Endodermal cell (in vitro differentiated cells): ENCODE measurements at places on chromosomes 7 and 10.

DNA sequence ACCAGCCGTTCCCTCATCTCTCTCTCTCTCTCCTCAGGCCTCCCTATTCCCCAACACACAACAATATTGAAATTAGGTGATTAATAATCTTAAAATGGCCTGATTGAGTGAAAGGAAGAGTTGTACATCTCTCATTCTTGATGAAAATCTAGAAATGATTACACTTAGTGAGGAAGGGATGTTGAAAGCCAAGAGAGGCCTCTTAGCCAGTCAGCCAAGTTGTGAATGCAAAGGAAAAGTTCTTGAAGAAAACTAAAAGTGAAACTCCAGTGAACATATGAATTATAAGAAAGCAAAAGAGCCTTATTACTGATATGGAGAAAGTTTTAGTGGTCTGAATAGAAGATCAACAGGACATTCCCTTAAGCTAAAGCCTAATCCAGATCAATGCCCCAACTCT lies 695.1 kb downstream of the GRID1 start:
- no peak for DNase-seq

- no peak for DNase-seq
Observed at GRCh38 chr7:33697616-33698015, 207.7 kb upstream of the BMPER start.

DNA sequence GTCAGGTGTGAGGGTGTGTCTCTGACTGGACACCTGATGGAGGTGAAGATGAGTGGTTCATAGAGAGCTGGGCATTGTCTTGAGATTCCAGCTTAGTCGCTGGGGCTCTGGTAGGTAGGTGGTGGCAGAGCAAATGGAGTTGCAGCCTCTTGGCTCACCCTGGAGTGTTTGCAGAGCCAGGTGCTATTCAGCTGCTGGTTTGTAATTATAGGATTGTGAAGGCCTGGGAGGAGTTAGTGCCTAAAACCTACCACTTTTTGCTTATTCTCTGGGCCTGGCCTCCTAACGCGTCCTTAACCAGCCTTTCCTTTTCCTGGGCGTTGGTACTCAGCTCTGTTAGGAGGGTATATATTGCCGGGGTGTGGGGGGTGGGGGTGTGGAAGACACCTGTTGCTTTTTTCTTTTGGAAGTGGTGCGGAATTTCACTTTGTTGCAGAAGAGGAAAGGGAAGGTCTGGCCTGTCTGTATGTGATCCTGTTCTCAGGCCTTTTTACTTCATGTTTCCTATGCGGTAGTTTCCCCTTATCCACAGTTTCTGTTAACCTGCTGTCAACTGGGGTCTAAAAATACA lies 3.2 kb downstream of the PPRC1 start:
- DNase-seq: no peak

- DNase-seq: peak; percentile 58
Observed at GRCh38 chr7:45347804-45348203, 190.2 kb downstream of the RAMP3 start.

- peak; percentile 26 for DNase-seq
Observed at GRCh38 chr7:139772115-139772514, 5.7 kb downstream of the HIPK2 start.

DNA sequence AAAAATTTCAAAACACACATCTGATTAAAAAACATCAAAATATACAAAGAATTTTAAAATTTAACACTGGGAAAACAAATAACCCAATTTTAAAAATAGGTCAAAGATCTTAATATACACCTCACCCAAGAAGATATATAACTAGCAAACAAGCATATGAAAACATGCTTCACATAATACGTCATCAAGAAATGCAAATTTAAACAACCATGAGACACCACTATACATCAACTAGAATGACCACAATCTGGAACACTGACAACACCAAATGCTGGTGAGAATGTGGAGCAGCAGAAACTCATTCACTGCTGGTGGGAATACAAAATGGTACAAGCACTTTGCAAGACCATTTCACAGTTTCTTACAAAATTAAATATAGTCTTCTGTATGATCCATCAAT lies 498.4 kb downstream of the IPMK start:
- DNase-seq: no peak

DNA sequence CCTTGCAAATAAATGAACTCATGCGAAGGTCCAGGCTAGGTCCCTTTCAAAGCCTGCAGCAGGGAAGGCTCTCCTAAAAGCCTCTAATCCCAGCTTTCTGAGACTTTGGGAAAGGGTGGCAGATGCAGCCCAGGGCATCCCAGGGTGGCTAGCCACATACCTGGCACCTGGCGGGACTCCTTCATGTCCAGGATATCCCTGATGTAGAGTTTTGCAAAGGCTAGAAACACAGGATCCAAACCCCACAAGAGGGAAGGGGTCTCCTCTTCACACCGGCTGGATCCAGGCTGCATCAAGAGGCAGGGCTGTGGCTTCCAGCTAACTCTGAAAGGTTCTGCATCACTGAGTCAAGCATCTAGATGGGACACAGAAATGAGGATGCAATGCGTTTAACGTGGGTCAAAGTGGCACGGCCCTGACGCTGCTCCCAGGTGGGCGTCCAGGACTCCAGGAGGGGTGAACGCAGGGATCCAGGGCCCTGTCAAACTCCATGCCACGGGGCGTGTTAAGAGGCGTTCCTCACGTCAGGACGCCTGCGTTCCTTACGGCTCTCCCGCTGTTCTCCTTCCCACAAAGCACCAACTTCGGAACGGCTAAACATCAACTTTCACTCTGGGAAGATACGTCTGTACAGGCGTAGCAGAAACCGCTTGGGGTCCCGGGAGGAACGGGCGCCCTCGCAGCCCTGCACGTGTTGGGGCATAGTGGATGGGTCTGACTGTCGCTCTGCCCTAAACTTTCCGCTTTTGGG lies 507 bp downstream of the STN1 start:
- no peak for DNase-seq

- no peak for DNase-seq
Observed at GRCh38 chr10:114131094-114131493, 42.9 kb downstream of the CCDC186 start.

- no peak for DNase-seq
Observed at GRCh38 chr10:133527771-133528271, 658 bp downstream of the CYP2E1 start.

DNA sequence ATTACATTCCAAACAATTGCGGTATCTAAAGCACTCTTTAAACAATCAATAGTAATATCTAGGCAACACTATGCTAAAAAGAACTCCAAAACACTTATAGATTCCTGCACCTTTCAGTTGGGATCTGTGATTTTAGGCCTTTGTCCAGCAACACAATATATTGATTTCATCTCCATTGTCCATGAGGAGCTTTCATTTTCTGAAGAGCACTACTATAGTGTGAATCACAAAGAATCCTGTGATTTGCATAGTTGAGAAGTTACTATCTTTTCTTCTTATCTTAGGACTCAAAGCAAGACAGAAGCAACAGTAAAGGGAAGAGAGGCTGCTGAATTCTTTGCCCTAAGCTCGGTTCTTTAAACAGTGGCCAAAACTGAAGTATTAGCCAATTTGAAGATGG lies 846.8 kb downstream of the IPMK start:
- no peak for DNase-seq

DNA sequence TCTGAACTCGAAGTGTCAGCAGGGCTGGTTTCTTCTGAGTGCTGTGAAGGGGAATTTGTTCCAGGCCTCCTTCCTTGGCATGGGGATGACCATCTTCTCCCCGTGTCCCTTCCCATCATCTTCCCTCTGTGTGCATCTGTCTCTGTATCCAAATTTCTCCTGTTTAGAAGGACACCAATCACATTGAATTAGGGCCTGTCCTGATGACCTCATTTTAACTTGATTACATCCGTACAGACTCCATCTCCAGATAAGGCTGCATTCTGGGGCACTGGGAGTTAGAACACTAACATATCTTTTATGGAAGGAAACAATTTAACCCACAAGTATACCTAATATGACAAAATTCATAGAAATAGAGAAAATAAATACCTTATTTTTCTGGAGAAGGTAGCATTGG lies 76.8 kb upstream of the ANKRD1 start:
- DNase-seq: no peak

- DNase-seq: no peak
Observed at GRCh38 chr10:103699611-103700435, 155.6 kb downstream of the SH3PXD2A start.

DNA sequence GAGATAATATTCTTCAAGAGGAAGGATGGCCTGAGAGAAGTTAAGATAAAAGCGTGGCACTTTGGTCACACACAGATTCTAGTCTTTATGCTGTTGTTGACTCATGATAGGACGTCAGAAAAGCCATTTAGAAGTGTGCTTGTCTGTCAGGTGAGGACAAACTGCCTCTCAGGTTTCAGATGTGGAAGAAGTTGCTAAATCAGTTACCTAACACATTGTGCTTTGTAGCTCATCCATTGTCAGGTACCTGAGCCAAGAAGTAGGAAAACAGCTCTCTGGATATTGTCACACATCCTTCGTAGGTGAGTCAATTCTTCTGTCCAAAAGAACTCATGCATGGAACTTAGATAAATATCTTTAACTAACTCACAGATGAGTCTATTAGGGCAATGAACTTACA lies 49.5 kb upstream of the PHYHIPL start:
- DNase-seq: no peak
